ENCODE measurements at places on chromosomes 7 and 10.

DNA sequence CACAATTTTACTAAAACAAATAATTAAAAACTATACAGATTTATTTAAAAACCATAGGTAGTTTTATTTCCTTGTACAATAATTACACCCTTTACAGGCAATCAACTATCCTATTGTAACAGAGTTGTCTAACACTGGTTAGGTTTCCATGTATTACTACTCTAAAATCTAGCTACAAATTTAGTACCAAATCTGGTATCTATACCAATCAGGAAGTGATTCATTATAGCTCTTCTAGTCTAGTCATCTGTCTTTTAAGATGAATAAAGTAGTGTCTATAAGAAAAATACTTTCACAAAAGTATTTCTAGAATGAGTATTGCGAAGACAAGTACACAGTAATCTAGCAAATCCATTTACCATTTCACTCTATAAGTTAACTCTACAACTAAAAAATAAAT is 16.9 kb downstream of the ZNF800 start:
- no peak for DNase-seq
- H3K27me3 ChIP-seq, result no peaks in the 10 kb centered on the region
- H3K4me3 ChIP-seq, result no peak overlapping the region
- H3K36me3 ChIP-seq, result peaks cover 59% of the 10 kb centered on the region
- H3K27ac ChIP-seq, result no peak overlapping the region

GRCh38 chr7:149021725-149022062 is 6.6 kb downstream of the PDIA4 start:
- no peaks in the 10 kb centered on the region for H3K4me1 ChIP-seq
- H3K27ac ChIP-seq, result no peak overlapping the region
- no peak for DNase-seq

GRCh38 chr7:148031811-148032210 is 558.8 kb upstream of the C7orf33 start:
- DNase-seq, result no peak
- no peak overlapping the region for H3K4me3 ChIP-seq

GRCh38 chr7:91564101-91564500 is 299.9 kb downstream of the FZD1 start:
- no peak overlapping the region for H3K27ac ChIP-seq
- H3K27me3 ChIP-seq, result no peaks in the 10 kb centered on the region
- H3K36me3 ChIP-seq, result no peaks in the 10 kb centered on the region
- no peak for DNase-seq

DNA sequence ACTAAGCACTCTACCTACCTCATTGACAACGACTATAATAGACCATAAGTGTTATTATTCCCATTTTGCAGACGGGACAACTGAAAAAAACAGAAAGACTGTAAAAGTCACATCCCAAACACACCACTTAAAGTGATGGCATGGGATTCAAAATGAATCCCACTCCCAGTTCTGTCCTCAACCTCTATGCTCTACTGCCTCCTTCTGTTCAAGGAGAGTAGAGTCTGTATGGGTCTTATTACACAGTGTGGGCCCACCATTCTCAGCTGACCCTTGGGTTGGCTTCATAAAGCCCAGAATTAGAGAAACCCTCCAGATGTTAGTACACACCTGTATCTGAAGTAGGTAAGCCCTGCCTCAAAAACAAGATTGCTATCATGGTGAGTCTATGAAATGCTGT is 102.2 kb downstream of the GRM8 start:
- H3K36me3 ChIP-seq, result no peaks in the 10 kb centered on the region
- no peaks in the 10 kb centered on the region for H3K4me1 ChIP-seq
- H3K4me3 ChIP-seq, result no peak overlapping the region

DNA sequence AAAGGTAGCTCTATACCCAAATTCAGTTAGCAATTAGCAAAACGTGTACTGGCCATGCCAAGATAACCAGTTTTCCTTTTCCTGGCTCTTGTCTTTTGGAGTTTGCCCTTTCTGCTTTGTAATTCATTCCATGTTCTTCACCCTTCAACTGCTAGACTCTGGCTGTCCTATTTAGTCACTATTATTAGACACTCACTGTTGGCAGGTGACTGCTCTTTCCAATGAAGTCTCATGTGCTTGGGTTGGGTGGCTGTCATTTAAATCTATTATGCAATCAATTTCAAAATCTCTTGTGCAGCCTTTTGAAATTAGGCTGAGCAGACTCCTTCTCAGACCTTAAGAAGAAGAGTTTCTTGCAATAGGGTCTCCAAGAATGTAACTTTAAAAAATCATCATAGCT is 266.5 kb downstream of the GPR158 start:
- no peak overlapping the region for H3K27ac ChIP-seq
- H3K27me3 ChIP-seq, result peaks cover 4% of the 10 kb centered on the region
- no peaks in the 10 kb centered on the region for H3K36me3 ChIP-seq
- H3K4me3 ChIP-seq, result no peak overlapping the region
- no peak for DNase-seq

- peaks cover 13% of the 10 kb centered on the region for H3K4me1 ChIP-seq
- no peak overlapping the region for H3K27ac ChIP-seq
- H3K27me3 ChIP-seq, result no peaks in the 10 kb centered on the region
- no peak for DNase-seq
Measured at GRCh38 chr7:127789031-127789430, 137.0 kb downstream of the SND1 start.

DNA sequence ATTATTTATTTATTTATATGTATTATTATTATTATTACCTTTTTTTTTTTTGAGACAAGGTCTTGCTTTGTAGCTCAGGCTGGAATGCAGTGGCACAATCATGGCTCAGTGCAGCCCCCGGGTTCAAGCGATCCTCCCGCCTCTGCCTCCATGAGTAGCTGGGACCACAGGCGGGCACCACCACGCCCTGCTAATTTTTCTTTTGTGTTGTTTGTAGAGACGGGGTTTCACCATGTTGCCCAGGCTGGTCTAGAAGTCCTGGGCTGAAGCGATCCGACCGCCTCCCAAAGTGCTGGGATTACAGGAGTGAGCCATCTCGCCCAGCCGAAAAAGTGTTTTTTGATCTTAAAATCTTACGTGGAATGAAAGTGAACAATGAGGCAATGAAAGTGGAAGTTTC is 79.4 kb upstream of the C1GALT1 start:
- DNase-seq, result no peak
- no peak overlapping the region for H3K4me3 ChIP-seq
- H3K27me3 ChIP-seq, result no peaks in the 10 kb centered on the region
- no peaks in the 10 kb centered on the region for H3K36me3 ChIP-seq
- peaks cover 22% of the 10 kb centered on the region for H3K4me1 ChIP-seq
- H3K27ac ChIP-seq, result no peak overlapping the region
